ENCODE measurements at places on chromosomes 3 and 15.
A peak's percentile ranks its signal among the peaks of the same experiment; 100 is the strongest.

DNA sequence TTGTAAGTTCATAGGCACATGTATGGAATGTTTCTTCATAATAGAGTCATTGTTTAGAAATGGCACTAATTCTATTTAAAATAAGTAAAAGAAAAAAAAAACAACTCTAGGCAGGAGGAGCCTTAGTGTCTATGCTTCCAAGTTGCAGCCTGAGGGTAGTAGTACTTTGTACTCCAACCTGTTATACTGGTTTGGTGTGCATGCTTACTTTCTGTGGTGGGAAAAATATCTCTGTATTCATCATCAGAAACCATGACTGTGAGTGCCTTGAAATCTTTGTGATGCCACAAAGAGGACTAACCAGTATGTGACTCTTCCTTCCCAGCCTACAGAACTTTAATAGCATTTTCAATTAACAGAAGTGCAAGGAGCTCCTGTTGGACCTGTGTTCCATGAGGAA, 4.4 kb downstream of the NAALADL2 start:
- DNase-seq: no peak

DNA sequence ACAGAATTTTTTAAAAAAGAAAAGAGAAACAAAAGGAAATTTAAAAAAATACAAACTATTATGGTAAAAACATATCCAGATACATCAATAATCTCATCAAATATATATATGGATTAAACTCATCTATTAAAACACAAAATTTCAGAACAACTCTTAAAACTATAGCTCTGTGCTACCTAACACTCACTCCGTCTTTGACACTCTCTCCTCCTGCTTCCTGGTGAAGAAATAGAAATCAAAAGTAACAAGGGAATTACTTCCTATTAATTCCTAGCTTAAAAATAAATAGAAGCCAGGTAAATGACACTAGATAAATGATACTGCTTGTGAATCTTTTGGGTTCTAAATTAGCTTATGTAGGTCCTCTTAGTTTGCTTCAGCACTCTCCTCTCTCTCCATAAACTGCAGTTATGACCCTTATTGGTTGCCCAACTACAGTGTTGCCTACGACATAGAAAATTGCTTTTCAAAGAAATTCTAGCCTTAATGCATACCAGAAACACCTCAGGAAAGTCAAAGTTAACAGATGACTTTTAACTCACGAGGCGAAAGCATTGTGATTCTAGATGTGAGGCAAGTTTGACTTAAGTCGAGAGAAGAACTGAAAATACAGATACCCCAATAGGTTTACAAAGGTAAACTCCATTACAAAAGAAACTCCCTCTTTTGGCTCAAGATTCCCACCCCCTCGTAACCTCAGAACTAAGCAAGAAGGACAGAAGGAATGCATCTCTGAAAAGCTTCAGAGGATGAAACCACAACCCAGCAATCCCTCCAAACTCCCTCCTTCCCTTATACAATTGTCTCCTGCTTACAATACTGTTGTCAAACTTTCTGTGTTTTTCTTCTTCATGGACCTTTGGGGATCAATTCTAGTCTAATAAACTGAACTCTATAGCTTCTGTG, 394.7 kb downstream of the FGF12 start:
- DNase-seq: no peak

DNA sequence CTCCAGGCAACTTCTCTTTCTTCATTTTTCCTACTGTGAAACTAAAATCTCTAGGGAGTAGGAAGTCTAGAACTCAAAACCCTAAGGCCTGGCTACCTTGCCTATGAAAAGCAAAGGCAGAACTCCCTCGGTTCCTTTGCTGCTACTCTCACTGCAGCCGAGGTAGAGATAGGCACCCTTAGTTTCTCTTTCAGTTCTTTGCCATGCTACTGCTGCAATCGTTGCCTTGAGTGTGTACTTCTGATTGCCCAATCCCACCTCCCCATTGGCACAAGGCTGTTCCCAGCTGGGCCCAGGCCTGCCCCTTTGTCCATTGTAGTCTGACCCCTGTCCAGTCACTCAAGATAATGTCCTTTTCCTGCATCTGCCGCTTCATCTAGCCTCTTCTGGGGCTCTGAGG, 92.3 kb upstream of the MRPS22 start:
- DNase-seq: no peak

GRCh38 chr3:39011191-39011736, 40.5 kb downstream of the SCN11A start:
- DNase-seq: no peak

- DNase-seq: no peak
Observed at GRCh38 chr15:36161771-36162212, 417.6 kb upstream of the CDIN1 start.

- no peak for DNase-seq
Observed at GRCh38 chr3:13452490-13453335, 27.4 kb upstream of the HDAC11 start.

GRCh38 chr15:48096813-48097212, 24.0 kb upstream of the SLC24A5 start:
- no peak for DNase-seq

GRCh38 chr3:120555657-120556509, 40.3 kb upstream of the NDUFB4 start:
- DNase-seq: no peak

DNA sequence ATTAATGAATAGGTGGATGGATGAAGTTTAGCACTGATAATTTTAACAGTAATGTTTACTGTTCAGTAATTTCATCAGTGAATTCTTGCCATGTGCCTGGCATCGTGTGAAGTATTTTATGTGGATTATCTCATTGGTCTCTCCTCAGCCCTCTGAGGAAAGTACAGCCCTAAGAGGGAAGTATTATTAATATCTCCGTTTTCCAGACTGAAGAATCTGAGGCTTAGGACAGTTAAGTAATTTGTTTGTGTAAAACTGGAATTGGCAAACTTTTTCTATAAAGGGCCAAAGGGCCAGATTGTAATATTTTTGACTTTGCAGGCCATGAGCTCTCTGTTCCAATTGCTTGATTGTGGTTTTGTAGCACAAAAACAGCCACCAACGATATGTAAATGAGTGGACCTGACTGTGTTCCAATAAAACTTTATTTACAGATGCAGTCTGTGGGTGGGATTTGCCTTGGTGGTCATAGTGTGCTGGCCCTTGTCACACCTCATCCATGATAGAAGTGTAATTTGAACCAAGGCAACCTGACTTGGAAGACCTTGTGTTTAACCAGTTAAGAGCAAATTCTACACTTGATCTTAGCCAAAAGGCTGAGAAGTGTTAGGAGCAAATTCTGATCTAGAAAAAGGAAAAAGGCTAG, 255.3 kb downstream of the FEZF2 start:
- no peak for DNase-seq

GRCh38 chr3:41094351-41094750, 105.0 kb upstream of the CTNNB1 start:
- no peak for DNase-seq

DNA sequence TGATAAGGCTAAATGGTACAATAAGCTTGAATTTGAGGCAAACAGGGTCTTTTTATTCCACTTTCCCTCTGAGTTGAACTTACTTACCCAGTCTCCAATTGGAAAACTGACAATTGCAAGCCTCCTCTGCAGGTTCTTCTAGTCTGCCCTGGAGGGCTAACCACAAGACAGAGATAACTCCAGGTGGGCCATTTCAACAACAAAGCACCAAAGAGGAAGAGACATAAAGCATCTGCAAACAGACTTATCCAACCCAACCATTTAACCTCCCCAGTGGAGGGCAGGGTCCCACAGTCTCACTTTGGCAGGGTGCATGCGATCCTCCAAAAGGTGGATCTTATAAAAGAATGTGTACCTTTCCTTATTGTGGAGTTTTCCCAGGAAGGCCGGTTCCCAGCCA, 525.8 kb downstream of the DIPK2A start:
- DNase-seq: no peak

GRCh38 chr3:183328823-183329222, 75.8 kb downstream of the B3GNT5 start:
- DNase-seq: no peak

GRCh38 chr3:56720849-56721248, 37.8 kb upstream of the TASOR start:
- DNase-seq: no peak

DNA sequence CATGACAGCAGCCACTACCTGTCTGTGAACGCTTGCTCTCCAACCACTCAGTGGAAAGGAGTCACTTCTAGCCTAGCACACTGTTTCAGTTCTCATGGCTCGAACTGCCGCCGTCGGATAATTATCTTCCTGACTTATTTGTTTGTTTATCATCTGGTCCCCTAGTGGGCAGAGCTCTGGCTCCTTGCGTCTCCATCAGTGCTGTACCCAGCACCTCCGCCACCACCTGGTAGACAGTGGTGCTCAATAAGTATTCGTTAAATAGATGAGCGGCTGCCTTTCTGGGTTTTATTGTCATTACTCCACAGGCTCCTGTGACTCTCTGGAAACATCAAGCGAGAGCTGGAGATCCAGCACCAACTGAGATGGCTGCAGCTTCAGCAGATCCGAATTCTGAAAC, 297.5 kb downstream of the NTRK3 start:
- no peak for DNase-seq

GRCh38 chr3:97958796-97959195, 13.4 kb downstream of the RIOX2 start:
- DNase-seq: no peak

DNA sequence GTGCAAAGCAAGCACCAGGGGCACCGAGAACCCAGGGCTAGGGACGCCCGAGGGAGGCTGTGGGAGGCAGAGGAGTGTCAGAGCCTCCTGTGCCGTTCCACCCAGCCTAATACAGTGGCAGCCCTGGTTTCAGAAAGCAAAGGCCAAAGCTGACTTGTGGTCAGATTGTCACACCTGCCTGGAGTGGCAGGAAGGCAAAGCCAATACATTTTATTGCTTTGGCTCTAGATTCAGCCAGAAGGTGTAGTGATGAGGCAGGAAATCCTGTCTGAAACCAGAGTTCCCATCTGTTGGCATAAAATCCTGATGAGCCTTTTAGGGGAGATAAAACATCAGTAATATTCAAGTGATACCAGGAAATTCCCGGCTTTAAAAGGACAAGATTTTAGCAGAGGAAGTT, 168.3 kb downstream of the SLCO3A1 start:
- DNase-seq: no peak

GRCh38 chr3:38636464-38636863, 13.0 kb downstream of the SCN5A start:
- no peak for DNase-seq

DNA sequence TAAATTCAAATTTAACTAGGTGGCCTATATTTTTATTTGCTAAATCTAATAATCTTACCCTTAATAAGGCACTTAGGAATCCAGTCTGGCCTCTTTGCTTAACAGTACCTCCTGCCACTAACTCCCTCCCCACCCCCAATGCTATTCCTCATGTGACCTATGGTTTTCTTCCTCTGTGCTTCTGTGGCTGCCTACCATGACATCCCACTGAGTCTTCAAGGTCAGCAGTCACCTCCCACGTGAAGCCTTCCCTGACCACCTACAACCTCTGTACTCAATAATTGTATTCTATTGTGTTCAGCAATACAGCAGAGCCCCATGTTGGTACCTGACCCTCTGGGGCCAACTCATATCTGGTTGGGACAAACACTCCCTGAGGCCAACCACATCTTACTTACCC, 9.7 kb downstream of the PARP16 start:
- DNase-seq: no peak

- no peak for DNase-seq
Observed at GRCh38 chr15:35934383-35935049, 388.6 kb upstream of the DPH6 start.

GRCh38 chr3:109683746-109684145, 346.4 kb upstream of the DPPA4 start:
- DNase-seq: no peak

GRCh38 chr3:187742351-187743171, 2.7 kb downstream of the BCL6 start:
- DNase-seq: peak; percentile 60

DNA sequence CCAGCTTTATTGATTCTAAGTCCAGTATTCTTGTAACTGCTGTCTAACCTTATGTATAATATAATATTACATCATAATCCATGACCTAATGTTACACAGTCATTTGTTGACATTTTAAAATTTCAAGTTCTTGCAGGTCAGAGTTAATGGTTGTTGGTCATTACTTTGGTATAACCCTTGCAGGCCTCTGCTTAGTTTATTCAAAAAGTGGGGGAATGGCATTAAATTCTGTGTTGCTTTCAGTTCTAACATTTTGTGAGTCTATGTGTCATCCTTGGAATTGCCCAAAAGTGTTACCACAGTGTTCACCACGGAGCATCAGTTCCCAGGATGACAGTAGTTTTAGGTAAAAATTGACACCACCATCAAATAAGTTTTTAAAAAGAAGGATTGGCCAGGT, 174.8 kb upstream of the BCL6 start:
- DNase-seq: no peak

DNA sequence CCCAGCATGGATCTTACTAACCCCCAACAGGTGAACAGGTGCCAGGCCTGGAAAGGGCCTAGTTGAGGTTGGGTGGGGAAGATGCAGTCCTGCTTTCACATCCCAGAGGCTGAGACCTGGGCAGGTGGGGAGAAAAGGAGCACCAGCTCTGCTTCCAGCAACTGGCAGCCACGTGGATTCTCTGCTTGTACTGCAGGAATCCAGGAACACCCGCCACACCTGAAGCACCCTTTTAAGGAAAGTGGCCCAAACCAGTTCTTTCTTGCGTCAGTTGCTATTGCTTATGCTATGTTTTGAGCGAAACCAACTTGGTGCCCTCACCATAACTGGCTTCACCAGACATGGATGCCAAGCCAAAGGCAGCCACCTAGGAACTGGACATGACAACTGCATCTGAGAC, 28.1 kb upstream of the NEO1 start:
- no peak for DNase-seq

DNA sequence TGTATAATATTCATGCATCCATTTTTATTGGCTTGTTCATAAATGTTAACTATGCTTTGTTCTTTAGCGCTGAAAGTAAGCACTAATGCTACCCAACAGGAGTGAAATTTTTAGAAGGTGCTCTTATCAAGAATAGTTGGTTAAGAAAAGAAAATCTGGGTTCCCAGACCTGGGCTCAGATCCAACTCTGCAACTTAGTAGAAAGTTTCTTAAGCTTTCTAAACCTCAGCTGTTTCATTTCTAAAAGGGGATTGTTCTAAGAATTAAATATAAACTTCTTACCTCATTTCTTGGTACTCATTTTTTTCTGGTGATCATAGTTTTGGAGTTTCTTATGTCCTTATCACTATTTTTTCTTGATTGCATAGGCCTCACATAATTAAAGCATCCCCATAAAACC, 12.1 kb downstream of the ARPP21 start:
- DNase-seq: no peak

Measured in NCI-H1105 (cell line).